ENCODE measurements at places on chromosomes 11 and 22. TPM values are rescaled to one million over a fixed set of nuclear protein-coding genes. Genes with fewer than 3 reads are reported as not detected.

GRCh38 chr11:96061069-96061468 is 137.2 kb upstream of the MTMR2 start:
- no peak for DNase-seq

GRCh38 chr11:2203440-2204259 is 32.0 kb upstream of the TH start:
- no peak for DNase-seq

- peak; percentile 96 for DNase-seq
These were observed 2.6 kb upstream of the FADS3 start for GRCh38 chr11:61893981-61894380.

DNA sequence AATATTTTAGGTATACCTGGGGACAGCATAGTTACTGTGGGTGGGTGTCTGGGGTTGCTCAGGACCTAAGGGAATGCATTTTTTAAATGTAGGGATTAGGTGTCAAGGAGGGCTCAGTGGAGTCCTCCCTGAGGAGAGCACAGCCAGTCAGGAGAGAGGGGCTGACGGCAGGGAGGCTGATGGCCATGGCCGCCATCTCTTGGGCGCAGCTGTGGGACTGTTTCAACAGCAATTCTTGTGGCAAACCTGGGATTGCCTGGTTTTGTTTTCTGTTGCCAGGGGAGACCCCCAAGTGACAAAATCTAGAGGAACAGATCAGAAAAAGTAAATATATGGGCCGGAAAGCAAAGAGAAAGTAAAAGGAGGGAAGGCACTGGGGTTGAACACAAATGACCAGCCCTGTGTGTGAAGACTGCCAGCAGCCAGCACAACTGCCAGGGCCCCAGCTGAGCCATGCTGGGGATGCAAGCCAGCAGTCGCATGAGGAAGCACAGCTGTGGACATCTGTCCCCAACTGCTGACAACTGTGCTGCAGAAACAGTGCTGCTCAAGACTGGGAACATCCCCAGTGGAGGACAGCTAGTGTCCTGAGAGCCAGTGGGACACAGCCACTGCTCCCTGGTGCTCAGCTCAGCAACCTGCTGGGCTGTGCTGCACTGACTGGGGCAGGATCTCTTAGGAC is 10.5 kb downstream of the MIF start:
- DNase-seq, result no peak

DNA sequence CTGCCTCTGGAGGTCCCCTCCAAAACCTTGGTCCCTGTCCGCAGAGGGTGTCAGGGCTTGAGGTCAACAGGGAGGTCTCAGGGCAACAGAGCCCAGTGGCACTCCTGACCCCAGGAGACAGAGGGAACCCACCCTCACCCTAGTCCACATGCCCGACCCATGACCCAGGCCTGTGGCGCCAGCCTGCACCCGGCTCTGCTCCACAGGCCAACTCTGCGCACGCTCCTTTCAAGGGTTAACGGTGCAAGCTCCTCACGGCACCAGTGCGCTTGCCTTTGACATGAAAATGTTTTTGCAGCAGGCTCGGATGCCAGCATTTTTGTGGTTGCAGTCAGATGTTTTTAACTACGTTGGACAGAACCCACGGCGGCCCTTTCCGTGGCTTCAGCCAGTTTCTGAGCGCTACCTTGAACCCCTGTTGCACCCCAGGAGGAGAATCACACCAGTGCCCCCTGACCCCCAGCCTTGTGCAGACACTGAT is 68.6 kb downstream of the CDKN1C start:
- peak; percentile 45 for DNase-seq

DNA sequence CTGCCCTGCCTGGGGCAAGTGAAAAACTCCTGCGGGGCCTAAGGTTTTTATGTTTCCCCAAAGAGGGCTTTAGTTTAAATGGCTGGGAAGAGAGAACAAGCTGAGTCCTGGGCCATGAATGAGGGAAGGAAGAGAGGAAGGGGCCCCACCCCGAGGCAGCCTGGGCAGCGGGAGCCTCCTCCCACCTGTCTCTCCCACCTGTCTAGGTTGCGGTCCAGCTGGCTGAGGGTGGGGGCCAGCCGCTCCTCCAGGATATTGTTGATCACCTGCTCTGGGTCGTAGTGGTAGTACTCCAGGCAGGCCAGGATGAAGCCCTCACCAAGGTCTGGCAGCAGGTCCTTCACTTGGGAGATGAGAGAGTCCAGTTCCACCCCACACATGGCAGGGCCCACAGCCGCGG is 34.6 kb downstream of the UQCR10 start:
- no peak for DNase-seq

DNA sequence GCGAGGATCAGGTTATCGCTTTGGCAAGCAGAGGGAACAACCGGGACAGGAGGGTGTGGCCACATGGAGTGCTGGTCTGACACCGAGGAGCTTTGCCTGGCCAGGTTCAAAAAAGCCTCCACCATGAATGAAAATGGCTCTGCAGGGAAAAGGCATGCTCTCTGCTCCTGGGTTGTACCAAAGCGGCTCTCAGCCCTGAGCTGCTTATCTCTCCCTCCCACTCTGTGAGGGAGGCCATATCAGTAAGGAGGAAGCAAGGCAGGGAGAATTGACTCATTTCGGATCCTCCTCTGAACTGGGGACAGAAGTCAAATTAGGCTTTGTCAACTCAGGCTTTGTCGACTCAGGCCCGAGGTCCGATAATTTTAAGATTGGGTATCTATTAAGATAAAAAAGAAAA is 82.9 kb upstream of the CRTAM start:
- DNase-seq, result no peak

DNA sequence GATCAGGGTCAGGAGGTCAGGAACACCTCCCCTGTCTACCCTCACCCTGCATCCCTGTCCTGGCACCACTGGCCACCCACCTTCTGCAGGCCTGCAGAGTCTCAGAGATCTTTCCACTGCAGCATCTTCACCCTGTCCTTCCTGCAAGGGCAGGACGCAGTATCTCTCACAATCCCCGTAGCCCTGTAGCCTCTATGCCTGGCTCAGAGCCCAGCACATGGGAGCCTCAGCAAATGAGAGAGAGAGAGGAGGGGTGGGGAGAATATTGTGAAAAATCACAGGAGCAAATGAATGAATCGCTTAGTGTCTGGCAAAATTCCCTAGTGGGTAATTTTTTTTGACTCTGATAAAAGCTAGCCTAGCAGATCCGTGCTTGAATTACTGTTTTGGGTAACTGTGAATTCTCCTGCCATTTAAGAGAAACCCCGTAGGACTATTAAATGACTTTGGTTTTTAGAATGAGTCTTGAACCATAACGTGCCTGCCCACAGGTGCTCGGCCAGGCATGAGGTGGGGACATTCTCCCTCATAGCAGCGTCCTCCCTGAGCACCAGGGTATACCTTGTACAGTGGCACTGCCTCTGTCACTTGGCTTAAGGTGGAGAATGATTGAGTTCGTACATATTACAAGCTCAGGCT is 91.5 kb downstream of the MORC2 start:
- no peak for DNase-seq

DNA sequence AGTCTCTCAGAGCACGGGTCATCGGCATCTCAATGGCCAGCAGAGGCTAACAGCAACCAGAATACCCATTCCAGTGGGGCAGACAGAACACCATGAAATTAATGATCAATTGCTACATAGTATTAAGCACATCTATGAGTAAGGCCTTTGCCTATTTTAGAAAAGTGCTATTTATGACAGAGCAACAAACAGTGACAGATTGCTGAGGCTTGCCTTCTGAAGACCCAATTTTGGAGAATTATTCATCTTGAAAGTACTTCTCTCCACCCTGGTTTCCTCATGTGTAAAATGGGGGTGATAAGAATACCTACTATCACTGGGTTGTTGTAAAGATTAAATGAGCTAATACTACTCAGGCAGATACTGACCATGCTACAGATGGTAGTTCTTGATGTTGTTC is 232.7 kb downstream of the TENM4 start:
- DNase-seq, result no peak

DNA sequence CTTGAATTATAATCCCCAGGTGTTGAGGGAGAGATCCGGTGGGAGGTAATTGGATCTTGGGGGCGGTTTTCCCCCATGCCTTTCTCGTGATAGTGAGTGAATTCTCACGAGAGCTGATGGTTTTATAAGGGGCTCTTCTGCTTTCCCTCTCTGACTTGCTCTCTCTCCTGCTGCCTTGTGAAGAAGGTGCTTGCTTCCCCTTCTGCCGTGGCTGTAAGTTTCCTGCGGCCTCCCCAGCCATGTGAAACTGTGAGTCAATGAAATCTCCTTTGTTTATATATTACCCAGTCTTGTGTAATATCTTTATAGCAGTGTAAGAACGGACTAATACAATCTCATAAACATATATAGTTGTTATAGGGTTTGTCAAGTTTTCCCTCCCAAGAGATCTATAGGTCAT is 32.8 kb downstream of the KCNE3 start:
- DNase-seq, result no peak

- DNase-seq, result no peak
These were observed 14.3 kb upstream of the ACER3 start for GRCh38 chr11:76846441-76846840.

DNA sequence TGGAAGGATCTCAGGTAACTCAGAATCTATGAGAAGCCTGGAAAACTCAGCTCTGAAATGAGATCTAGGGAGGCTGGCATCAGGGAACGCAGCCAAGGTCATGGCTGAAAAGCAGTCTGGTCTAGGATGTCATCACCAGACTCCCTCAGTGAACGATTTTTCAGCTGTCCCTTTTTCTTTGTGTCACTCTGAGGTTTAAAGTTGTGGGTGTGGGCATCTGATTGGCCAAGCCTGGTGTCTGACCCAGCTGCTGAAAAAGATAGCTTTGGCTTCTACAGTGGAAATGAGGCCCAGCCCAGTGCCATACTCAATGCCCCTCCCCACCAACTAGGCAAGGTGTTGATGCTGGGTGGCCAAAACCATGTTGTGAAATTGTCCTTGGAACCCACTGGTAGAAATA is 14.5 kb downstream of the RPS3 start:
- DNase-seq, result no peak

- no peak for DNase-seq
These were observed 84.8 kb downstream of the ADAMTS15 start for GRCh38 chr11:130533113-130533798.

DNA sequence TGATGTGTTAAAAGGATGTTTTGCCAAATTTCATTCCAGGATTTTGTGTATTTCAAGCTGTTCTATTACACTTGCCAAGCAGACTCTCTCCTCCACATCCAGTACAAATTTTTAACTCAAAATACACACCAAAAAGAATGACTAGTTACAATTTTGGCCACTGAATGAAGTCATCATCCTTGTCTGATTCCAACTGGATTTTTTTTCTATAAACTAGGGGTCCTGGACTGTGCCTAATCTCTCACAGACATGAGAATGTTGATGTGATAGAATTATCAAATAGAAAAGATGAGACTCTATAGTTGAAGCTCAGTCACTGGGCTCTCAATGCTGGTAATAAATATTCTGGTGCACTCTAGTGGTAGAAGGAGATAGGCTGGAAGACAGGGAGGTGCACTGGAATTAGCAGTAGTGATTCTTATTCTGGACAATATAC is 85.8 kb downstream of the FANCF start:
- DNase-seq, result no peak

- no peak for DNase-seq
These were observed 58.3 kb downstream of the SLC22A12 start for GRCh38 chr11:64649291-64649697.

- DNase-seq, result no peak
These were observed 54.1 kb upstream of the SLC36A4 start for GRCh38 chr11:93251922-93252321.

Gene APOL5
- total RNA-seq, result not detected

DNA sequence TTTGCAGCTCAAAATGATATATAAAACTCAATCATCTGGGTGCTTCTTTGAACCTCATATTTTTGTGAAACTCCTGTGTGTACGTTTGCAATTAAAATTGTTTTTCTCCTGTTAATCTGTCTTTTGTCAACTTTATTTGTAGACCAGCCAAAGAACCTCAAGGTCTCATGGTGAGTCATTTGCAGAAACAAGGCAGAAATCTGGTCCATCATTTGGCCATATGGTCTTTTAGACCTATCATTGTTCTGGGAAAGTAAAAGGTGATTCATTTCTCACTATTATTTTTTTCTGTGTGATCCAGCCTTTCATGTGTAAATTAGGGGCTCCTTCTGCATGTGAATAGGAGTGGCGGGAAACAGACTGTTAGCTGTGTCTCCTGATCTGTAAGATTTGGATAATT is 399.1 kb upstream of the DDI1 start:
- peak; percentile 40 for DNase-seq

- no peak for DNase-seq
These were observed 2.2 kb downstream of the CRACR2B start for GRCh38 chr11:829847-830294.

- DNase-seq, result peak; percentile 50
These were observed 10.2 kb upstream of the LRRC32 start for GRCh38 chr11:76680518-76681425.

DNA sequence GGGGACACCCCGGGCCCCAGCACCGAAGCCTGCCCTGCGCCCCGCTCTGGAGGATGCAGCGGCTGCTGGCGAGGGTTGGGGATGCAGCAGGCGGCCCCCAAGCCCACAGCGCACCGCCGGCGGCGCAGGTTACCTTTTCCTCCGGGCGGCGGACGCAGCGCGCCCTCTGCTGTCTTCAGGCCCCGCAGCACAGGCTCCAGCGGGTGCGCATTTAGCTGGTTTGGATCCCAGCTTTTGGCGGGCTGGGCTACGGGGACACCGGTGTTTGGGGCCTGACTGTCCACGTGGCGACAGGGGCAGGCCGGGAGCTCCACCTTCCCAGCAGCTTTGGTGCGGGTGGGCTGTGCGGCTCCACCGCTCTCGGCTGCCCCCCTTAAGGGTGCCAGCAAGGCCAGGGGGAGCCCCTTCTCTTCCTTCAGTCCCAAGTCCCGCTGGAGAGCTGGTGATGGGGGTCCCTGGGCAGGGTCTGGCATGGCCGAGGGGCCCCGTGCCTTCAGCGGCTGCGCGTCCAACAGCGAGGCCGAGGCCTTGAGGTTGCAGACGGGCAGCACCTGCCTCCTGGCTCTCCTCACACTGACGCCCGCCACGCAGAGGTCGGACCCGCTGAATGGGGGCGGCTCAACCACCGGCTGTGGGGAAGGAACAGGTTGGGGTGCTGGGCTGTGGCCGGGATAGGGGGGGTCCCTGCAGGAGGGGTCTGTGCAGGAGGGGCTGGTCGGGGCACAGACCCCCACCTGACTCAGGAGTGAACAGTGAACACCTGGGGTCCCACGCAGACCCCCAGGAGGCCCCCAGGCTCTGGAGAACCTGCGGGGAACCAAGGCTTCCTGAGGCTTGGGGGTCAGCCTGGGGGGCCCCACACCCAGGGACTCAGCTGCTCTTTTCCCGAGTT is 18.0 kb upstream of the IL17REL start:
- DNase-seq, result peak; percentile 45

Gene DERL3
- total RNA-seq, result 0.32 TPM

Gene TMEM151A
- total RNA-seq, result not detected

Gene STK33
- 0.18 TPM for total RNA-seq
